ENCODE measurements at places on chromosomes 1 and 21. TPM values are rescaled to one million over a fixed set of nuclear protein-coding genes. Genes with fewer than 3 reads are reported as not detected.

- no peak for DNase-seq
Observed at GRCh38 chr1:167562702-167563101, 9.1 kb upstream of the CREG1 start.

The E2F2 gene
- 5.4 TPM for total RNA-seq

GRCh38 chr1:213512316-213512715 lies 461.3 kb downstream of the RPS6KC1 start:
- no peak for DNase-seq

The SAMD13 gene
- not detected for total RNA-seq

DNA sequence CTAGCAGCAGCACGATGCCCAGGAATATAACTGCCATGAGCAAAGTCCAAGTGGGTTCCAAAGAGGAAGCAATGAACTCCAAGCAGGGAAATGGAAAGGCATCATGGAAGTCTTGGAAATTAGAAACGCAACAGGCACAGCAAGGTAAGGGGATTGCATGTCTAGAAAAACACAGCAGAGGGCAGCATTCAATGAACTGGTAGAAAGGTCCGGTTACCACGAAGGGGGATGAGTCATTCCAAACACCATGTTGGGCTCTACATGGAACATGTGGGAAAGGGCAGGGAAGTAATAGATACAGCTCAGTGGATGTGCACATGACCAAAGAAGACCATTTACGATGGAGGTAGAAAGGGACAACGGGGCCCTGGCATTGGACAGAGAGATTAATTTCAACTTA lies 36.4 kb downstream of the RXRG start:
- no peak for DNase-seq

GRCh38 chr1:56411484-56412180 lies 167.7 kb downstream of the PLPP3 start:
- no peak for DNase-seq

The HLX gene
- total RNA-seq: 0.26 TPM

DNA sequence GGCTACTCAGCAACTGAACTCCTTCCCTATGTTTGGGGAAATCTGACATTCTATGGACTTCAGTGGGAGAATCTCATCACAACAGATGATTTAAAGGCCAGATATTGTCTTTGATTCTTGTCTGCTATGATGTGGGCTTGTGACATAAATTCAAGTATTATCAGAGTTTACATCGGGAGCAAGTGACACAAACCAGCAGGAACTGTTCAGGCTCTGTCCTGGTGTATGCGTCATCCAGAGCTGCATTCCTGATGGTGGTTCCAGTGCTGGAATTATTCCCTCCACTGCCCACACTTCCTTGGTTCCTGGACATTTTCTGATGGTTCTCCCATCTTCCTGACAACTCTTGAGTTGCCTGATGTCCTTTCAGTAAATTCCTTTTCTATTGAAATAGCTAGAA lies 10.8 kb upstream of the LSM10 start:
- DNase-seq: no peak

DNA sequence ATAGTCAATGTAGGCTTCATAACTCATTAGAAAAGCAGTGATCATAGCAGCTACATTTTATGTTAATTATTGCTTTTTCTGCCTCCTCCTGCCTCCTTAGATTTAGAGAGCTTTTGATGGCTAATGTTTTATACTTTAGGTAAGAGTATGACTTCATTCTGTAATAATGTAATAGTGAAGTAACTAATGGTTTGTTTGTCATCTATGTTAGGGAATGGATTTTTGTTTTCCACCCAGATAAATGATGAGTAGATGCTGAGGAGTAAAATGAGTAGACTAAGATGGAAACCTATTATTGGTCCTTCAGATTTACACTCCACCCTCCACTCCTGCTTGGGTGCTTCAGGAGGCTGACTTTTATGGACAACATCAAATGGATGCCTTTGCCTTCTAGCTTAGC lies 170.6 kb downstream of the CTH start:
- DNase-seq: no peak

- DNase-seq: no peak
Observed at GRCh38 chr1:30415171-30415940, 308.0 kb downstream of the MATN1 start.

The CNKSR1 gene
- total RNA-seq: 5.4 TPM

- no peak for DNase-seq
Observed at GRCh38 chr1:64595871-64596515, 126.1 kb downstream of the CACHD1 start.

- DNase-seq: no peak
Observed at GRCh38 chr1:62585469-62586155, 11.7 kb upstream of the ANGPTL3 start.

DNA sequence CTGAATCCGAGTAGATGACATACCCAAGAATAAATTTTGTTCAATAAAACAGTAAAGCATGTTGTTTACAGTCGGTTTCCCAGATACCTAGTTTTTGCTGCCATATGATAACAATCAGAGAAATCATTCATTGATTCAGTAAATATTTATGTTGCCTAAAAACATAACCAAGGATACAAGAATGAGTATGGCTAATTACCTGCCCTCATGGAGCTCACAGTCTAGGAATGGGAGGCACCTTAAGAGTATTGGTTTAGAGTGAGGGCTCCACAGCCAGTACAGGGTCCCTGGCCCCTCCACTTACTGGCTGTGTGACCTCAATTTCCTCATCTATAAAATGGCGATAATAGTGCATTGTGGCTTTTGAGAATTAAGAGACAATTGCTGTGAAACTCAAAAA lies 921 bp downstream of the ATP5PB start:
- no peak for DNase-seq

GRCh38 chr1:72759486-72759885 lies 477.1 kb upstream of the NEGR1 start:
- no peak for DNase-seq

- DNase-seq: no peak
Observed at GRCh38 chr1:201539561-201540431, 869 bp downstream of the NAV1 start.

DNA sequence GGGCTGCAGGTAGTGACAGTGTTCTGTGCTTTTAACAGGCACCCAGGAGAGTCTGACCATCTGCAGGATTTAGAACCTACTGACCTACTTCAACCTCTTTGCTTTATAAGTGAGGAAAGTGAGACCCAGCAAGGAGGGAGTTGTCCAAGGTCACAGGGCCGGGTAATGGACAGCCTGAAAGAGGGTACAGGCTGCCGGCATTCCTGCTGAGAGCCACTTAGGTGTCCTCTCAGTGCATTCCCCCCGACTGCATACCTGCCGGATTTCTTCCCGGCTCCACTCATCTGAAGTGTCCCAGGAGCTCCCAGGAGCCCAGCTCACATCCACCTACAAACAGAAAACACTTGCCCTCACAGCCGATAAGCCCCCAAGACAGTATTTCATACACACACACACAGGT lies 13.9 kb downstream of the PHLDA3 start:
- DNase-seq: no peak

Data from T-helper 17 cell (primary cell).